ENCODE measurements at places on chromosomes 3 and 15.

GRCh38 chr15:62900071-62900802 lies 142.3 kb upstream of the TPM1 start:
- DNase-seq = no peak

- DNase-seq = no peak
These were observed 19.9 kb upstream of the C3orf62 start for GRCh38 chr3:49296781-49297411.

DNA sequence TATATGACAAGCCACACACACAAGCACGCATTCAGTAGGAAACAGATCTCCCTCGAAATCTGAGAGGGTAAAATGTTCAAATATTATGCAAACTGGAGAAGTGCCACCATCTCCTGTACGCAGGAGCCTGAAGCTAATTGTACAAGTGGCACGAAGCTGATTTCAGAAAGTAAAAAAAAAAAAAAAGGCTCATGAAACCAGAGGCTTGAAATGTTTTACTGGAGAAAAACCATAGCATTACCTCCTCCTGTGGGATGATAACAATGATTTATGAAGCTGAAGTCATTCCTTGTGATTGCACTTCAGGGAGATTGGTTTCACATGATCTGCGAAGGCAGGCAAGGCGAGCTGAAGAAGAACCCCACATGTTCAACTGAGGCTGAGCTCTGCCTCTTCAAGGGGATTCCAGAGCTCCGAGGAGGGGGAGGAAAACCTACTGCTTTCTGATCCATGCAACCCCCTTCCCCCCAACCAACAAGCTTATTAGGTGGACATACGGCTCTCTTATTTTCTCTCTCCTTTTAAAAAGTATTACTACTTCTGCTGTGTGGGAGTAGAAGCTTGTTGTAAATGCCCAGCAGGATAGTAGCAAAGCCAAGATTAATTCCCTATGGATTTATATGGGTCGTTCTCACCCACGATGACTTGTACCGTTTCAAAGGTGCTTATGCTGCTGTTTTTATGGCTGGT lies 101.1 kb downstream of the GREM1 start:
- no peak for DNase-seq

DNA sequence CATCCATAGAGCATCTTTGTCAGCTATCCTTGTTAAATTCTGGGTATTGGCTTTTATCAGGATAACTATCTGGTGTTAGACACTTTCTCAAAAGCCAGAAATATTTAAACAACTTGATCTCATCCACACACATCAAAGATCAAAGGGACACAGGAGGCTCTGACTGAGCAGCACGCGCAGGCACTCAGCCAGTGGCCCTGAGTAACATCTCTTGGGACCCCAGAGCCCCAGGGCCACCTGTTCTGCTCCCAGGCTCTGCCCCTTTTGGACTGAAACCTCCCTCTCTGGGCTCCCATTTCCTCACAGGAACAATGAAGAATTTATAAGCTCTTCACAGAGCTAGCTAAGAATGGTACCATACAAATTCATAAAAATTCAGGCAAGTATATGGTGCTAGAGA lies 16.1 kb downstream of the ATP10A start:
- no peak for DNase-seq

DNA sequence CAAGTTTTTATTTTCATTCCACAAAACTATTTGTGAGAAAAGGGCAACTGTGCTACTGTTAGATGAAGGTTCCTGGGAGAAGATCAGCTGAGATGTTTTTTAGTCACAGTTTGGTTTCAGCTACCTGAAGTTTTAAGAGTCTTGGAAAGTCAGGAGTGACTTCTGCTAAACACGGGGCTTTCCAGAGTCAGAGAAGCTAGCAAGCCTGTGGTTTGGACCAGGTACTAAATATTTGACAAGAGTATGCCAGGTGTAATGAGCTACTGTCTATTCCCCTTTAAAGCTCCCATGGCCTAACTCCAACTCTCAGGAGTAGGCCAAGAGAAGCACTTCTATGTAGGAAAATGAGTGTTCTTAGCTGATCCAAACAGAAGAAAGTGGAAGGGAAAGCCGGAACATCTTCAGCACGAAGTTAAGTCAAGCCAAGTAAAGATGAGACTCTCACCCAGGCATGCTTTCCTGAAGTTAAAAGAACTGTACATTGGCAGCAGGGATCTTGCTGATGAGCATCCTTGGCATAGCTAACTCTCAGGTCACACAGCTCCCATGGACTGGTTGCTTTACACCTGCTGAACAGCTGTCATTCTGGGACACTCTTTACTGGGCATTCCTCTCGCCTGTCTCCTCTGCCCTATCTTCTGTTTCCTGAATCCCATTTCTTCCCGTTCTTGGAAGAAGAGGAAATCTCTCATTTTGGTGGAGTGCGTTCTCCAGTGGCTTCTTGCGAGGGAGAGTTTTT lies 22.5 kb downstream of the TM4SF18 start:
- DNase-seq = no peak

- no peak for DNase-seq
These were observed 1013.3 kb downstream of the TUSC7 start for GRCh38 chr3:117722856-117723255.

- no peak for DNase-seq
These were observed 118.8 kb downstream of the NSMCE3 start for GRCh38 chr15:29150515-29151483.

- no peak for DNase-seq
These were observed 24.3 kb downstream of the PLEKHO2 start for GRCh38 chr15:64865998-64866520.

DNA sequence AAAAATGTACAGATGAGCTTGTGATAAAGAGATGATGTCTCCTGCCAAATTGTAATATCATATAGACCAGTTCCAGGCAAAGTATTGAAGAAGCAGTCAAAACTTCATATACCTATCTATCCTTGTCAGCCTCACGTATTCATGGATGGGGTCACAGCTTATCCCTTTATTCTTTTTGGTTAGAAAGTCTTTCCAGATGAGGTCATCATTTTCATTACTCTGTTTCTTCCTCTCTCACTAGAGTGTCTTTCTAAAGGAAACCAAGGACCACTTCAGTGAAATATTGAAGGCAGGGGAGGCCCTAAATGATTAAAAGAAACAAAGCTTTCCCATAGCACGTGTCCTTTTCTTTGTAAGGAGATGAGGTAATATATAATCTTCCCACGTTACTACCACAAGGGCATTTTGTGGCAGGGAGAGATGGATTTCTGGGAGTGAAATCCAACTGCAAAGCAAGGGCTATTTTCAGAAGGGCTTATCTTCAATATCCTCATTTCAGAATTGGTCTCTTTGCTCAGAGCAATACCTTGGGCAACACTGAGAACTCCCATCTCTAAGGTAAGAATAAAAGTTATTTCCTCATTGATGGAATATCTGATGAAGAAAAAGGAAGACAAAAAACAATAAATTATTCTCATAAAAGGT lies 260.2 kb downstream of the TIGIT start:
- no peak for DNase-seq

GRCh38 chr3:185866555-185866954 lies 41.7 kb upstream of the IGF2BP2 start:
- no peak for DNase-seq

DNA sequence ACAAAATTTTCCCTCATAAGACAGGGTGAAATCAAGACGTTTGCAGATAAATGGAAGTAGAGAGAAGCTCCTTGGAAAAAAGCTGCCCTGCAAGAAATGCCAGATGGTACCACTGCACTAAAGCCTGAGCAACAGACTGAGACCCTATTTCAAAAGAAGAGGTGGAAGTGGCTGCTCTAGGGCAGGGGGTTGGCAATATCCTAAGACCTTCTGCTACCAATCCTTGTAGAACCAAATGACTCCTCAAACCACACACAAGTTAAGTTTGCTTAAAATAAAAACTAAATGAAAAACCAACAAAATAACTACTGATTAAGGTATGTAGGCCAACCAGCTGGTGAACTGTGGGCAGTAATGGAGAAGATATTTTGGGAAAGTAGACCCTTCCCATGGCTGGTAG lies 21.3 kb downstream of the RAB43 start:
- no peak for DNase-seq

DNA sequence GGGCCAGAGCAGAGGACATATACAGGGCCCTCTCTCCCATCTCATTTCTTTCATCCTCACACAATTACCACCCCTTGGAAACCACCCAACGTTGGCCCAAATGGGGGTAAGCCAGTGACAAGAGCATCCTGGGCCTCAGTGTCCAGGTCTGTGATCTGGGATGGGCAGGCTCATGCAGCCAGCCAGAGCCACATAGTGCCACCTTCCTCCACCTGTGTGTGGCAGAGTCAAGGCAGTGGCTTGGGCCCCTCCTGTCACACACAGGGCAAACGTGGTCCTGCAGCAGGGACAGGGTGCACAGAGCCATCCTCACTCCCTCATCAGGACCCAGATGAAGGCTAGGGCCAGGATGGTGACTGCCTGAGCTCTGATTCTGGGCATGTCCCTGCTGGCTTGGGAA lies 2.3 kb upstream of the MYL3 start:
- DNase-seq = no peak

DNA sequence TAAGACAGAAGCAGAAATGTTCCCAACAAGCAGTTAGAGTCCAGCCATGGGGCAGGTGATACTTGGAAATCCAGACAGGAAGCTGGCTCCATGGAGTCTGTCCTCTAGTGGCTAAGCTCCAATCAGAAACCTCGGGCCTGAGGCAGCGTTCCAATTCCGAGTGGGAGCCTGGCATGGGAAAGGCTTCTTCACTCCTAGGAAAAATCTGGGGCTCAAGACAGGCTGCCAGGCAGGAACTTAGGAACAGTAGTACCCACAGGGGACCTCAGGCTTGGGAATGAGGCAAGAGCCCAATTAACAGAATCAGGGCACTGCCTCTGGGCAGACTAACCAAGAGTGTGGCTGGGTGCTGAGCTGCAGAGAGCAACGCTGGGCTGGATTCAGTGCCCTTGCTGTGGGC lies 6.2 kb upstream of the ATP13A4 start:
- DNase-seq = no peak

DNA sequence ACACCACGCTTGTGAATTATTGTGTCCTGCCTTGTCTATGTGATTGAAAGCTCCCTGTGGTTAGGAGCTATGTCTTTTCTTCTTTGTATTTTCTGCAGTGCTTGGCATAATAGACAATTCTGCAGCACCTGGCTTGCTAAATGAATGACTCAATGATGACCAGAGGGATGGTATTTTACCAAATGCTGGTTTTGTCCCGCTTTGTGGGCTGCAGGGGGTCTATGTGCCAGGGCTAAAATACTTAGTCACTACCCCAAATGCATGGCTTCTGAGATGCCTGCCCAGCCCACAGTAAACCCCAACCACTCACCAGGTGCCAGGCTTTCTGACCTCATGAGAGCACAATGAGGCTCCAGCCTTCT lies 50.9 kb downstream of the BOC start:
- DNase-seq = no peak

- DNase-seq = no peak
These were observed 24.0 kb upstream of the SLC6A6 start for GRCh38 chr3:14378415-14378814.

DNA sequence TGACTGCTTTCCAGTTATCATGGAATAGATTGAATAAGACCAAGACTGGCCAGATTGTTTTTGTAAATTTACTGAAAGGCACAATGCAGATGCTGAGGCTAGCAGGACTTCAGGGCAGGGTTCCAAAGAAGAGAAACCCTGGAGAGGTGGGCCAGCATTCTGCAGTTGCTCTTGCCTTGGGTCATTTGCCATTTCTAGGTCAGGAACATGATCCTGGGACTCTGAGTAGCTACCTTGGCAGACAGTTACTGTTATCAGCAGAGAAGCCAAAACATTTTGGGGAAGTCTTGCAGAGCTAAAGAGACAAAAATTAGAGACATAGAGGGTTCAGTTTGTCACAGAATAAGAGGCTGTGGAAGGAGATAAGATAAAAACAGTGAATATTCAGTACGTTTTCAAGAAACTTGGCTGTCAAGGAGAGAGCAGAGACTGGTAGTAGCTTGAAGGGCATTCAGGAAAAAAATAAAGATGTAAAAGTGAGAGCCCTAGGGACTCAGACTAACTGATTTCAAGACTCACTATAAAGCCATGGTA lies 46.8 kb upstream of the MYRIP start:
- no peak for DNase-seq

- no peak for DNase-seq
These were observed 12.2 kb downstream of the TUBGCP4 start for GRCh38 chr15:43383070-43383469.

DNA sequence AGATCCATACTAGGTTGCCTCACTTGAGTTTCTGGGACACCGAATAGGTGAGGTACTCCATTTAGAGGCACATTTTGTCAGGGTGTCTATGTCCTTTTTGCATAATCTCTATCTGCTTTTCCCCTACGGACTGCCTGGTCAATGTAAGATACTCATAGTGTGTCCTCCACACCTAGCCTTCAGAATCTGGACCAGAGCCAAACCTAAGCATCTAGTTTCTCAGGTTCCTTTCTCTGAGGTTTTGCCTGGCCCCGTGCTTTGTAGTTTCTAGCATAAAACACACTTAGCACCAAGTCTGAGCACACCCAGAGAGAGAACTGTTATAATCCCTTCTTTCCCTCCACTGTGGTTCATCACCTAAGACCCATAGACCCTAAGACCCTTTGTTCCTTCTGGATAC lies 105.9 kb upstream of the MLF1 start:
- no peak for DNase-seq

- DNase-seq = no peak
These were observed 60.7 kb downstream of the B3GNT5 start for GRCh38 chr3:183313764-183314163.

DNA sequence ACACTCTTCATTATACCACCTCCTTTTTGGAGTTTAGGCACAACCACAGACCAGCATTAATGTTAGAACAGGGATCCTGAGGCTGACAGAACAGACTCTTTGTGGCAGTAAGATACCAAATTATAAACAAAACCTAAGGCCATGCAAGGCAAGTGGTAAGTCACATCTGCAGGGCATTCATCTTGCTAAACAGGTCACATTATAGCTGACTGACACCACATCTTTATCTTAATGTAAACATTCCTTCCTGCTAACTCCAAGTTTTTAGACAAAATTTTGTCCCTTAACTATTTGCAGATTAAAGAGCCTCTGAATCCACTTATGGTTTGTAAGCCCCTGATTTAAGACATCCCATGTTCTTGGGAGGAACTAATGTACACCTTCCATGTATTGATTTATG lies 500.6 kb downstream of the PYDC2 start:
- DNase-seq = no peak

DNA sequence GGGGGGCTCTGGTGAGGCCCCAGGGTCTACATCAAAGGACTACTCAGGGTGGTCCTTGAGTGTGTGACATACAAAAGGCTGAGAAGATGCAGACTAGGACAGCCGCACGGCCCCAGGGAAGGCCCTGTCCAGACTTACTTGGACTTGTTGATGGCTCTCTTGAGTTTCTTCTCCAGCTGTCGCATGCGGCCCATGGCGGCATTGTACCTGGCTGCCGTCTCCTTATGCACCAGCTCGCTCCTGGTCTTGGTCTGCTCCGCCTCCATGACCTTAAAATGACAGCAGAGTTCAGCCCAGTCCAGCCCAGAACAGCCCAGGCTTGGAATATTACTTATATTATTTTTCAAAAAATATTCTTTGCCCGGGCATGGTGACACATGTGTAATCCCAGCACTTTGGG lies 56.0 kb downstream of the CAPN7 start:
- no peak for DNase-seq

GRCh38 chr3:120841264-120841663 lies 66.7 kb upstream of the STXBP5L start:
- no peak for DNase-seq

Data from stimulated activated CD8-positive, alpha-beta memory T cell treated with anti-CD3 and anti-CD28 coated beads, Interleukin-15, amount 100 ng/mL, for 24 hours (primary cell).